ENCODE measurements at places on chromosomes 1 and 21.

DNA sequence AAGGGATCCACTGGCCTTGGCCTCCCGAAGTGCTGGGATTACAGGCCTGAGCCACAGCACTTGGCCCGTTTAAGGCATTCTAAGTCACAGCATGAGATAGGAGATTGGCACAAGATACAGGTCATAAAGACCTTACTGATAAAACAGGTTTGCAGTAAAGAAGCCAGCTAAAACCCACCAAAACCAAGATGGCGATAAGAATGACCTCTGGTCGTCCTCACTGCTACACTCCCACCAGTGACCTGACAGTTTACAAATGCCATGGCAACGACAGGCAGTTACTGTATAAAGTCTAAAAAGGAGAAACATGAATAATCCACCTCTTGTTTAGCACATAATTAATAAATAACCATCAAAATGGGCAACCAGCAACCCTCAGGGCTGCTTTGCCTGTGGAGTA is 33.3 kb upstream of the RCC2 start:
- DNase-seq: no peak

DNA sequence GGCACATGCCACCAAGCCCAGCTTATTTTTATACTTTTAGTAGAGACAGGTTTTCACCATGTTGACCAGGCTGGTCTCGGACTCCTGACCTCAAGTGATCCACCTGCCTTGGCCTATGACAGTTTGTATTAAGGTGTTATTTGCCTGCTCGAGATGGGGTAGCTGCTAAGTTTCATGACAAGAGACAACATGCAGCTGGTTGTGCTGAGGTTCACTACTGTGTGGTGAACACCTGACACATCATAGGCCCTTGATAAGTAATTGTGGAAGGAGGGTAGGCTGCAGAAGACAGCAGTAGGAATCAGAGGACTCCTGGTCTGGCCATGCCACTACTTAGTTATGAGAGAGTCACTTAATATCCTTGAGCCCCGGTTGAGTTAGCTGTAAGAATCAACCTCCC is 46.2 kb downstream of the PLPP3 start:
- DNase-seq: no peak

DNA sequence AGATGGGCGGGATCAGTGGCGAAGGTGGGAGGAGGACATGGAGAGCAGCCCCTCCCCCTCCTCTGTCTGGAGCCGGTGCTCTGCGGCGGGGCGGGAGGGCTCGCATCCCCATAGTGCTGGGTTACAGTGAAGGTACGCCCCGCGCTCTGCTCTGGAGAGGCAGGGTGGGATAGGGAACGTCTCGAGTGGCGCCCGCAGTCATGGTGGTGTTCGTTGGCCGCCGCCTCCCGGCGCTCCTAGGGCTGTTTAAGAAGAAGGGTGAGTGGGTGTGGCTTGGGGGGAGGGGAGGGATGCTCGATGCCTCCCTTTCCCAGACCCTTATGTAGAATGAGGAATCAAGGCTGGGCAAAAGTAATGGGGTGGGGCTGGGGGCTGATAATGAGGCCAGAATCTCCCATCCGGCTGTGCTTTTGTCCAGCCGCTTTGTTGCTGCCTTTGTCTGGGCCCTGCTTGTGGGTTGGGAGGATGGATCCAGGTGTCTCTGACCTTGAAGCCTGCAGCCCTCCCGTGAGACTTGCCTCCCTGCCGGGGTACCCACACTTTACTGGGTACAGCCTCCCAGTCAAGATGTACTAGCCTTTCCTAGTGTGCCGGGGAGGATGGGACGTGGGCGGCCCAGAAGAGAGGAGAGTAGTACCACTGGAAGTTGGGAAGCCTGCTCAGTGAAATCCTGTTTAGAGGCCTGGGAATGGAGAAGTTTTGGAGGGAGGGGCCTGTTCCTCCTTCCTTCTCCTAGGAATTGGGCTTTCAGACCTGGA is 51.4 kb downstream of the YARS1 start:
- no peak for DNase-seq

- DNase-seq: no peak
Measured at GRCh38 chr1:230256896-230257295, 169.2 kb downstream of the PGBD5 start.

- DNase-seq: peak; percentile 47
Measured at GRCh38 chr1:42747125-42747524, 7.1 kb upstream of the CLDN19 start.

- no peak for DNase-seq
Measured at GRCh38 chr1:113433184-113433583, 42.9 kb downstream of the MAGI3 start.

- peak; percentile 62 for DNase-seq
Measured at GRCh38 chr1:2840036-2840809, 38.7 kb upstream of the TTC34 start.

- DNase-seq: no peak
Measured at GRCh38 chr1:32755810-32756159, 53.2 kb upstream of the SYNC start.

Data from KBM-7 (cell line).